SK-N-SH treated with all-trans-retinoic acid at 6 μM for 48 hours (cell line): ENCODE measurements at places on chromosomes 1 and 21.

DNA sequence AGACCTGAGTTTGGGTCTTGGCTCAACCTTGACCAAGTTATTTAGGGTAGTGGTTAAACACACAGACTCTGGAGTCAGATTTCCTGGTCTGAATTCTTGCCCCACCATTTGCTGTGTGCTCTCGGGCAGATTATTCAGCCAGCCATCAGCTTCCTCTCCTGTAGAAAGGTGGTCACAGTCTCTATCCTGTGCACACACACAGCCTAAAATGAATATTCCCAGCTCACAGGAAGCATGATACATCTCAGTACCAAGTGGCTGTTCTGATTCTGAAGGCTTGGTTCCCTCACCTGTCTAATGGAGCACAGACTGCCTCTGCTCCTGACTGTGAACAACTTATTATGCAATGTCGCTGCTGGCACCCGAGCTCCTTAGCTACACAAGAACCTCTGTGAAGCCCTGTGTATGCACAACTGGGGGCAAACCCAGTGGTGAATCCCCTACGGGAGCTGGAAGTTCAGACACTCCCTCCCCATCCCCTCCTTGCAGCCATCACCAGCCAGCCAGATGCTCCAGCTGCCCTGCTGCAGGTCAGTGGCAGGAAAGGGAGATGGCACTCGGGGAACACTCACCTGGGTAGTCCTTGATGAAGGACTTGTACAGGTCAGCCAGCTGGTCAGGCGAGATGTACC, 13.7 kb downstream of the ENO1 start:
- no peak for ATAC-seq

GRCh38 chr21:31457675-31458074, 113.6 kb upstream of the TIAM1 start:
- ATAC-seq = no peak

- no peak for ATAC-seq
These were observed 795.2 kb upstream of the TMPRSS15 start for GRCh38 chr21:19198801-19199200.

GRCh38 chr1:92909321-92909720, 51.9 kb downstream of the DIPK1A start:
- peak; percentile 90 for ATAC-seq

DNA sequence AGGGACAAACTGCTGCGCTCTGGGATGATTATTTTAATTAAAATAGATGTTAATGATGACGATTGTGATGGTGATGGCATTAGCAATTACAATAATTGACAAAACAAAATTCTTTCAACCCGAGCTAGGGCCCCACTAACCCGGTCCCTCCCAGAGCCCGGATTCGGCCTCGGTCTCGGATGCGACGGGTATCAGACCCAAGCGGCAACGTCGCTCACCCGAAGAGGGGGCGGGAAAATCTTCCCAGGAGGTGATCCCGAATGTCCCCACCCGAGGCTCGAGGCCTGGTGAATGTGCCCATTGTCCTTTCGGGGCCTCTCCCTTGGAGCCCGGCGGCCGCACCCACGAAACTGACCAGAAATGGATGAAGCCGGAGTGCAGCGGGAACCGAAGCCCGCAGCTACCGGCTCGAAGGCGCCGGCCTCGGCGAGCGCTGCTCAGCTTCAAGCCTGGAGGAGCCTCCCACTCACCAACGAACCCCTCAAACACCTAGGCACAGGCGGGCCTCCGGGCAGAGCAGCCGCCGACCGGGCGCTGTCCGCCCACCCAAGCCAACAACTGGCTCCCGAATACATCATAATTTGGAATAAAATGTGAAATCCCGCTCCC, 1.2 kb downstream of the TAL1 start:
- ATAC-seq = peak; percentile 47

- ATAC-seq = peak; percentile 22; the same call in 1 of the 3 replicates
These were observed 150.2 kb downstream of the PRDM16 start for GRCh38 chr1:3219005-3219790.

GRCh38 chr21:45287438-45288391, at the start of gene POFUT2:
Gene POFUT2 (minus strand): TSS chr21:45287895. CDS start chr21:45287871, 24 bp downstream.
- peak; percentile 70 for ATAC-seq

GRCh38 chr1:217813031-217813430, 181.9 kb downstream of the SPATA17 start:
- no peak for ATAC-seq

- no peak for ATAC-seq
These were observed 1.2 kb upstream of the VWA1 start for GRCh38 chr1:1434131-1434823.

- no peak for ATAC-seq
These were observed 36.3 kb upstream of the PAXBP1 start for GRCh38 chr21:32807717-32808380.

GRCh38 chr1:173870252-173871075, 2.3 kb downstream of the ZBTB37 start:
- no peak for ATAC-seq

DNA sequence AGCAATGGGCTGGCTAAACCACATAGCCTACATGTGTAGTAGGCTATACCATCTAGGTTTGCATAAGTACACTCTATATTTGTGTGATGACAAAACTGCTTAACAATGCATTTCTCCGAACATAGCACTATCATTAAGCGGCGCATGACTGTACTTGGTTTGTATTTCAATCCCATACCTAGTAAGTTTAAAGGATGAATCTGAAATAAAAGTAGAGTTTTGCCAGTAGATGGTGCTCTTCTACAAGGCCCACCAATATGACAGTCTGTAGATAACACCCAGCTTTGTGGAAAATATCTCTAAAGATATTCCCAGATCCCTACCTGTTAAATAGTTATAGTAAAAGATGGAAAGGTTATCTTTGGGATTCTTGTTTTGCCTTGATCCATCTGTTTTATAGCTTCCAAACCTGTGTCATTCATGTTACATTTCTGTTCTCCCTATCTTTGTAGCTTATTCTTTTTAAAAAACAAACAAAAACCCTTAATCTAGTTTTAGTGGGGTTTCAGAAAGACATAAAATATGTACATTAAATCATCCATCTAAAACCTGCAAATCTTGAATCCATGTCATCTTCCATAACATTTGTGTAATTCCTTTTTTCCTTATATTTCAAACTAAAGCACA, 33.9 kb upstream of the ASPM start:
- peak; percentile 97 for ATAC-seq

GRCh38 chr1:204294357-204294756, 65.4 kb downstream of the PLEKHA6 start:
- ATAC-seq = no peak

DNA sequence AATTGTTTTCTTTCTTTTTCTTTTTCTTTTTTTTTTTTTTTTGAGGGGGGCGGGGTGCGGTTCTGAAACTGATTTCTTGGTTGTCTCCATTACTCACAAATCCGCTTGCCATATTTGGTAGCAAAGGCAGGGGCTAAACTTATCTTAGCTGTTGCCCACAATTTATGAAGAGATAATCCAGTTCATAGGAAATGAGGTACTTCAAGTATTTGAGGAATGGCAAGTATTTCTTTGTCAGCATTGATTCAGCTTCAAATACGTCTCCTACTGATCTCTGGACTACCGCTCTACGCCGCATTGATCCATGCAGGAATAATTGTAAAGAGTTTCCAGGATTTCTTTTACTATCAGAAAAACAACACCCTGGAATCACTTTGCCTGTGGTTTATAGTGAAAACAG, 289.2 kb upstream of the DPYD start:
- ATAC-seq = peak; percentile 98

DNA sequence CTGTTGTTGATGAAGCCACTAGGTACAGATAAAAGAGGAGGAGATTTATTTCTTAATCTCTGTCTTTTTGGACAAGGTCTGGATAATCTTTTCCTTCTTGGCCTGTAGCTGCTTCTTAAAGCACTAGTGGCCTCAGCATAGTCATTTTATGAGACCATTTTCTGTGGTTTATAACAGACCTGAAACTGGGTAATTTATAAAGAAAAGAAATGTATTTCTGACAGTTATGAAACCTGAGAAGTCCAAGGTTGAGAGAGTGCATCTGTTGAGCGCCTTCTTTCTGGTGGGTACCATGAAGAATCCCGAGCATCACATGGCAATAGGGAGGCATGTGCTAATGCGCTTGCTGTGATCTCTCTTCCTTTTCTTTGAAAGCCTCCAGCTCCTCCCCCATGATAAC, 36.7 kb upstream of the PDC start:
- ATAC-seq = no peak; the same call in 2 of the 3 replicates

DNA sequence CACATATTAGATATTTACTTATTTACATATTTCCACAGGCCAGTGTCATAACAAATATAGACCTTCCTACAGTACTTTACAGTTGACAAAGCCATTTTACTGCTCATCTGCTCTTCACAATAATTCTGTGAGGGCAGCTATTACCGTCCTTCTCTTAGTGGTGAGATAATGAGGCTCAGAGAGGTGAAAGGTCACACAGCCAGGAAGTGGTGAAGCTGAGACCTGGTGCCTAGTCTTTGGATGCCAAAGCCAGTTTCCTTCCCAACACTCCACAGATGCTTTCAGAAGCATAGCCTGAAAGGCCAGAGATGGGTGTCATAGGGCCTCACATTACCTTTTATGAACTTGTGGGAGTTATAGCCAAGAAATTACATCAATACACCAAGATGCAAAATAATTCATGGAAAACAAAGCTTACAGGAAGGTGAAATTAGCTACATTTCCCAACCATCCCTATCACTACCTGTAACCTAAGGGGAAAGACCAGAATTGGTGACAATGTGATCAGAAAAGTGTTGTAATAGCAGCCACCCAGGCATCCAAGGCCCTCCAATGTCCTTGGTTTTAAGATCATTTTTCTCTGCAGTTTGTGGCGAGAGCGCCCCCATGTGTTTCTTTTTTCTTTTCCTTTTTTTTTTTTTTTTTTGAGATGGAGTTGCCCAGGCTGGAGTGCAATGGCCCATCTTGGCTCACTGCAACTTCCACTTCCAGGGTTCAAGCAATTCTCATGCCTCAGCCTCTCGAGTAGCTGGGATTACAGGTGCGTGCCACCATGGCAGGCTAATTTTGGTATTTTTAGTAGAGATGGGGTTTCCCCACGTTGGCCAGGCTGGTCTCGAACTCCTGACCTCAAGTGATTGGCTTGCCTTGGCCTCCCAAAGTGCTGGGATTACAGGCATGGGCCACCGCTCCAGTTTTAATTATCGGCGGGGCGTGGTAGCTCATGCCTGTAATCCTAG, 26.5 kb upstream of the RPL11 start:
- ATAC-seq = peak; percentile 74

GRCh38 chr21:16154951-16155635, 425.3 kb downstream of the USP25 start:
- no peak for ATAC-seq

DNA sequence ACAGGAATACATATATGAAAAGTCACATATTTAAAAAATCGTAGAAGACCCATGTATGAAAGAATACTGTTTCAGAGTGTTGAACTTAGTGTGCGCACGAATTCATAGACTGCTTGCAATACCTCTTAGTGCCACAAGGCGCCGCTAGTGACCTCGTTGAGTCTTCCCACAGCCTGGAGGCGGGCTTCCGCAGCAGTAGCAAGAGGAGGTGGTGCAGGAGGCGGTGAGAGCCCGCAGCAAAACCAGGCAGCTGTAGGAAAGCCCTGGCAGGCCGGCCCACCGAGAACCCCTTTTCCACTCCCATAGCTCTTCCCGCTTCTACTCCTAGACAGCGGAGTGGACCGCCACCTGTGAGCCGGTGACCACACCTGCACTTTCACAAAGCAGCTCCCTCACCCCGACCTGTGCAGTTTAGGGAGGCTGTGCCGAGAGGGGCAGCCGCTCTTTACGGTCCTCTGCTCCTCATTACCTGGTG, 23.5 kb downstream of the MTARC1 start:
- ATAC-seq = peak; percentile 93

- ATAC-seq = peak; percentile 76
These were observed 122.6 kb upstream of the PPP2R5A start for GRCh38 chr1:212162635-212163034.

GRCh38 chr1:5639106-5639722, 353.0 kb downstream of the NPHP4 start:
- ATAC-seq = no peak

- no peak for ATAC-seq
These were observed 13.3 kb downstream of the COL9A2 start for GRCh38 chr1:40303790-40304189.

- ATAC-seq = no peak
These were observed 671.9 kb downstream of the PTPRC start for GRCh38 chr1:199310708-199311107.

- ATAC-seq = no peak
These were observed 32.7 kb downstream of the ALG14 start for GRCh38 chr1:95040032-95040525.

- no peak for ATAC-seq
These were observed 222.9 kb upstream of the CSF3R start for GRCh38 chr1:36705629-36706028.

DNA sequence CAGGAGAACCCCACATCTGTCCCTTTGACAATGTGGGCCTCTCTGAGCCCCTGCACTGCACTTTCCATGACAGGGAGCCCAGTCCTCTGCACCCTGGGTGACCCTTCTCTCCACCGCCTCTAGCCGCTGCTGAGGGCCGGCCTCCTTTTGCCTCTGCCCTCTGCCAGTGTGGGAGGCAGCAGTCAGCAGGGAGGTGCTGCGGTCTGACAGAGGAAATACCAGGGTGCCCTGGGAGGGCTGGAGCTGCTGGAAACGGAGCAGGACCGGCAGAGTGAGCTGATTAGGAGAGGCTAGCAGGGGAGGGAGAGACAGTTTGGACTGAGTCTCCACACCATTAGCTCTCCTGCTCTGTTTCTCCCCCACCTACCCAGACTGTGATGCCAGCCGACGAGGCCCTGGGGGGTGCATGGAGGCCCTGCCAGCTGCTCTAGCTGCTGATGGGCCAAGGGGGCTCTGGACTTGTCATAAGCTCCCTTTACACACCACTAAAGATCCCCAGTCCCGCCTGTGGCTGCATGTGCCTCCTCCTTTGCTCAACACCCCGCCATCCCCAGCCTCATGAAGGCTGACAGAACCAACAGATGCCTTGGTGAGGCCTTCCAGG, 171.1 kb upstream of the KLHDC7A start:
- ATAC-seq = no peak

DNA sequence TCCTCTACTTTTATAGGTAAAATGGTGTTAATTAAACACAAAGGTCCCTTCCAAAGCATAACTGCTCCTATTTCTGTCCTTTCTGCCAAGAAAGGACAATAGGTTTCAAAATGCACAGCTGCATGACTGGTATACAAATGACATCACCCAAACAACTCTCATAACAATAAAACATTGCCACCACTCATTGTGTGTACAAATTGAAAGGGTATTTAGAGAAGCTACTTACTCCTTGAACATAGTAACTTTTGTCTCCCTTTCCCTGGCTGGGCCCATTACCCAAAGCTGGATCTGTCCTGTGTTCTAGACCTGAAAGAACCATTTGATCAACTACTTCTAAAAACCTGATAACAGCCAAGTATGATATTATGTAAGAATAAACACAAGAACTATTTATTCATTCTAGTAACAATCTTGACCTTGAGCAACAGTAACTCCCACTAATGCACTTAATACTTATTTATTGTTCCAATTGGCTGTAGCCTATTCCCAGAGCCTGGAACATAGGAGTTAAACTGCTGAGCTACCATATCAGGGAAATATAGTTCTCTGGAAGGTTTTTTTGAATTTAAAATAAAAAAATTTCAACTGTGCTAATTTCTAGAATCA, 38.2 kb downstream of the TTLL7 start:
- no peak; the same call in 2 of the 3 replicates for ATAC-seq

GRCh38 chr1:85839459-85839858, 131.2 kb upstream of the ZNHIT6 start:
- ATAC-seq = no peak
